Suprapubic skin (tissue), 4 donors: ENCODE measurements at places on chromosomes 1 and 21. TPM values are rescaled to one million over a fixed set of nuclear protein-coding genes. Genes with fewer than 3 reads are reported as not detected.

The FCRL3 gene
- total RNA-seq, result not detected

The CRTC2 gene
- 19.3 TPM for total RNA-seq

The PRAMEF10 gene
- not detected for total RNA-seq

The TTC24 gene
- total RNA-seq, result not detected

DNA sequence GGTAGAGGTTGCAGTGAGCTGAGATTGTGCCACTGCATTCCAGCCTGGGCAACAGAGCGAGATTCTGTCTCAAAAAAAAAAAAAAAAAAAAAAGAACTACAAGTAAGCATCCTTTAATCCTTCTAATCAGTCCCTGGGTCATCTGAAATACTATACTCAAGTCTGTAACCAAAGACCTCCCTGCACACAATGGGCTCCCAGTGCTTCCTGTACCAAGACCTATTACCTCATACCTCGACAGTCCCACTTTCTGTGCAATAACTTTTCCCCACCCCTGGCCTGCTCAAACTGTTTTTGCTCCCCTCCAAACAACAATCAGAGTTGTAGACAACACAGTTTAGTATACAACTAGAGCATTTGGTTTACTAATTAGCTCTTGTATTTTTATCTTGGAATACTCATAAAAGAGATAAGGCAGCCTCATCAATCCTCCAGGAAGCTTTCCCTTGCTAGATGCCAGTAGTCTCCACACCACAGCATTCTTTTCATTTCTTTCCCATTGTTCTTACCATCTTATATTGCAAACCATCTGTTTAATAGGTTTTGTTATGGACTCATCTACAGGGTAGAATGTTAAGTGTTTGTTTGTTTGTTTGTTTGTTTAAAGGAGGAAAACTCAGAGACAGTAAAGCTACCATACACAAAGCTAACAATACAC lies 19.2 kb upstream of the RLF start:
- DNase-seq, result no peak

GRCh38 chr1:175075572-175076568 lies 8.2 kb downstream of the TNN start:
- DNase-seq, result no peak

GRCh38 chr1:217009376-217009775 lies 286.1 kb upstream of the ESRRG start:
- no peak for DNase-seq

GRCh38 chr1:40899230-40899870 lies 37.2 kb upstream of the CITED4 start:
- no peak for DNase-seq

DNA sequence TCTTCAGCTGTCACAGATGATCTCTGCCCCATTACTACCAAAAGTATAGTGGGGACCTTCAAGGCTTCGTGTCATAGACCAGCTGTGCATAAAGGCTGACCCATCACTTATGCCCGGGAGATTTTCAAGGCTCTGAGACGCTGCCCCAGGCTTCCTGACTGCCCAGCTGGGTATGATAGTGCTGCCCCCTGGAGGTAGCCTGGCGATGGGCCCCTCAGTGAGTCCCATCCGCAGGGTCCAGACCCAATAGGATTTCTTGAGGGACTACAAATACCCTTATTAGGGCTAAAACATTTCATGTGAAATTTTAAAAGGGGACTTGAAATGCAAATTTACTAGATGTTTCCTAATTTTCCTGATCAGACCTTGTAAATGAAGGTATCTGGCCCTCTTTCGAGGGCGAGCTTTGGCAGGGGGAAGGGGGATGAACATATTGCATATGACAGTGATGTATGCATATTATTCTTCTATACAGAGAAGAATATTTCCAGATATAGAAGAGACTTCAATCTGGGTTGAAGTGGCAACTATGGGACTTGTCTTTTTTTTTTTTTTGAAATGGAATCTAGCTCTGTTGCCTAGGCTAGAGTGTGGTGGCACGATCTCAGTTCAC lies 11.7 kb upstream of the FCMR start:
- no peak for DNase-seq

- no peak for DNase-seq
Observed at GRCh38 chr1:116268211-116268610, 104.8 kb upstream of the ATP1A1 start.

GRCh38 chr1:27035344-27035743 lies 22.7 kb upstream of the TENT5B start:
- no peak for DNase-seq

DNA sequence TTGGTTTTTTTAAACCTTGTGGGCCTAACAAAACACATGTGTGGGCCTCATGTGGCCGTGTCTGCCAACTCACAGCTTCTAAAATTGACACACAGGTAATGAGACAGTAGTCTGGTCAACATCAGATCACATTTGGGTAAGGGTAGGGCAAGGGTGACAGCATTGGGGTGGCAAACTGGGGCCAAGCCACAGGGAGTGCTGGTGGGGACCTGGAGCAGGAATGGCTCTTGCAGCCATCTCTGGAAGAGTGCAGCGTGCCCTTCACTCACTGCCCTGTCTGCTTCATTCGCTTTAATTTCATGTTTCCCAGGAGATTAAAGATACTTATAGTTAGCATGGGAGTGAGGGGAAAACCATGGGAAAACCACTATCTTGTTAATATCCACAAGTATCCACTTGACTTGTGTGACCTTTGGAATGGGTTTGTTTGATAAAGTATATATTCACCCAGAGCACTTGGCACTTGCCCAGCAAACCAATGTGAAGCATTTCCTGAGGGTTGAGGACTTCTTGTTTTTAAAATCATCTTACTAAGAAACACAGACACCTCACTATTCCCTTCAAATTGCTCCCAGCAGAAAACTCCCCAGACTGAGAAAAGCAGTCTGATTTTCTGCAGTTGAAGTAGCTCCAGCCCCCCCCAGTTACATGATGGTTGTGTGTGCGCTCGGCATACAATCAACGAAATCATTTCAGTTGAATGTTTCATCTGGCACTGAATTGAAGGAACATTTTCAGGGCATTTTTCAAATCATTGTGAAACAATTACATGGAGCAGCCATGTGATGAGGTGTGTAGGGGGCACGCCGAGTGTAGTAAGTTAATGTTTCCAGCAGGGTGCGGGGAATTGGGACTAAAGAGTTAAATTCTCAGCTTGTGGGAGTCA lies 175.7 kb downstream of the VPS13D start:
- DNase-seq, result no peak
